ENCODE measurements at places on chromosomes 12 and 14. TPM values are rescaled to one million over a fixed set of nuclear protein-coding genes. Genes with fewer than 3 reads are reported as not detected.

DNA sequence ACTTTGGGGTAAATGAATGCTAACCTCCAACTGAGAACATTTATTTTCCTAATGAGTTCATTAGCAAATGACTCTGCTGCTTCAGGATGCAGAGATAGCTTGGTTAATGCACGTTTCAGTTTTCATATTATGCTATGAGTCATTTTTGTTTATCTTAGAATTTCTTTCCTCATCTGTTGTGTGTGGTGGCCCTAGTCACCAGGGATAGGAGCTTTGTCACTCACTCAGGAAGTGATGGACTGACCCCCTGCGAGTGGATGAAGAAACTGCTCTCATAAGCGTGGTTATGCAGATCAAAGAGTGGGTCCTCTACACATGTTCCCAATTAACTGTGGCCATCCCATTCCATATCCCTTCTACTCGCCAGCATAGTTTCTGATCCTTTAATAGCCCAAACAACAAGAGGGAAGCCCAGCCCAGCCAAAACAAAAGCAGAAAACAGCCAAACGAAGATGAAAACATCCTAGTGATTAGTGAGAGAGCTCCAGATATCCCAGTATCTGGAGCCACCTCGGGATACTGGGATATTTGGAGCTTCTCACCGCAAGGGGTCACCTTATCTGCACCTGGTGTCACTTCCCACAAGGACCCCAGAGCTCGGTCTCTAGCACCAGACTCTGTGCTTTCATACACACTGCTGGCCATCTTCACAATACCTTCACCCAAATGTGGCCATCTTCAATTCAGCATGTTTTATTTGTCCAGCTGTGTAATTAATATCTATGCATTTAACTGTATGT lies 8.6 kb downstream of the TC2N start:
- H3K27ac ChIP-seq = no peak overlapping the region
- H3K27me3 ChIP-seq = no peaks in the 10 kb centered on the region
- no peaks in the 10 kb centered on the region for H3K4me1 ChIP-seq
- no peak for DNase-seq

Gene ALG10
- total RNA-seq = 24.1 TPM

- DNase-seq = no peak
- no peak overlapping the region for H3K27ac ChIP-seq
- no peaks in the 10 kb centered on the region for H3K36me3 ChIP-seq
- no peak overlapping the region for H3K4me3 ChIP-seq
- no peaks in the 10 kb centered on the region for H3K27me3 ChIP-seq
Observed at GRCh38 chr12:67764946-67765619, 116.5 kb downstream of the DYRK2 start.

Gene RAD9B
- total RNA-seq = 1.2 TPM

DNA sequence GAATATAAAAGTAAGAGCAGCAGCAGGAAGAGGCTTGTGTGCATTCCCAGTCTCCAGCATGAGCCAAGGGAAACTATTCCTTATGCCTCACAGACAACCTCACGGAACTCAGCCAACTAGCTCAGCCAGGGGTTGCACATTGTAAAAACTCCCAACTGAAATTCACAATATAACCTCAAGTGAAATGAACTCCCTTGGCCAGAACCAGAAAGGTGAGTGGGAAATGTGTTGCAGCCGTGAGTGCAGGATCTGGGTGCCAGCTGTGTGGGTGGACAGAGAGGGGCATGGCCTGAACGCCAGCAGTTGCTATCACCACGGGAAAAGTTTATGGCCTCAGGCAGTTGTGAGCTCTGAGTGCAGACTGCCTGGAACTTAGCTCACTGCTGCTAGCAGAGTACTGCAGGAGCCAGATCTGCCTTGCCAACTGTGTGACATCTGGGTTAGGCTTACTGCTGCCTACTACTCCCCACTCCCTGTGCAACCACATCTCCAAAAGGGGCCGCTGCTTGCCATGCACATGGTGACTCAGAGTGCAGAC lies 2.3 kb upstream of the CLEC1A start:
- H3K4me3 ChIP-seq = no peak overlapping the region
- H3K27ac ChIP-seq = peak overlapping the region; percentile 63
- H3K27me3 ChIP-seq = no peaks in the 10 kb centered on the region
- peaks cover 19% of the 10 kb centered on the region for H3K4me1 ChIP-seq

Gene RNASE1
- 223 TPM for total RNA-seq

Gene SERPINA10
- total RNA-seq = 0.06 TPM

DNA sequence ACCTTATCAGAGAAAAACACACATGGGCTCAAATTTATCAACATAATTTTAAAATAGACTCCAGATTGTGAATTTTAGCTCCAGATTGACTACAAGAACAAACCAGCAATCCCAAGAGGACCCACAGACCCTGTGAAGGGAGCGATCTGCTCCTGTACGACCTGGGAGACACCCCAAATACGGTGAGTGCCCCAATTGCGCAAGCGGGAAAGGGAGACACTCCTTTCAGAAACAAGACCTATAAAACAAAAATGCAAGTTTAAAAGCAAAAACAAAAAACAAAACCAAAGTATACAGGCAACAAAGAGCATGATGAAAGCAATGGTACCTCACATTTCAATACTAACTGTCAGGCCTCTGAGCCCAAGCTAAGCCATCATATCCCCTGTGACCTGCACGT lies 32.1 kb downstream of the DNAI7 start:
- no peak overlapping the region for H3K4me3 ChIP-seq
- H3K27me3 ChIP-seq = no peaks in the 10 kb centered on the region

- no peak overlapping the region for H3K4me3 ChIP-seq
- no peaks in the 10 kb centered on the region for H3K4me1 ChIP-seq
- peaks cover 21% of the 10 kb centered on the region for H3K36me3 ChIP-seq
- no peak for DNase-seq
Observed at GRCh38 chr12:55955800-55956508, 9.9 kb downstream of the PMEL start.

DNA sequence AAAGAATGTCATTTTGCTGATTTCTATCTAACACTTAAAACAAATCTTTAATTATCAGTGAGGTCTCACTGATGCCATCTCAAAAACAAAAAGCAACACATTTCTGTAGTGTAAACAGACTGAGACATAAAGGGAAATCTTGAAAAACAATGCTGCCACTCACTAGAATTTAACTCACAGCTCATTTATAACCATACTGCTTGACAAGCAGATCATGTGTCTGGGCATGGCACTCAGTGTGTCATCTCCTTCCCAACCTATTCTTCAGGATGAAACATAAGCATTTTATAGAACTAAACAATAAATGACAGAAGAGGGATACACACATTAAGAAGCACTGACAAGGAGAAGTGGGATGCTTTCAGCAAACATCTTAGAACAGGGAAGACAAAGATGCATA lies 22.4 kb downstream of the ATF7 start:
- no peaks in the 10 kb centered on the region for H3K4me1 ChIP-seq
- no peaks in the 10 kb centered on the region for H3K27me3 ChIP-seq
- H3K4me3 ChIP-seq = no peak overlapping the region

DNA sequence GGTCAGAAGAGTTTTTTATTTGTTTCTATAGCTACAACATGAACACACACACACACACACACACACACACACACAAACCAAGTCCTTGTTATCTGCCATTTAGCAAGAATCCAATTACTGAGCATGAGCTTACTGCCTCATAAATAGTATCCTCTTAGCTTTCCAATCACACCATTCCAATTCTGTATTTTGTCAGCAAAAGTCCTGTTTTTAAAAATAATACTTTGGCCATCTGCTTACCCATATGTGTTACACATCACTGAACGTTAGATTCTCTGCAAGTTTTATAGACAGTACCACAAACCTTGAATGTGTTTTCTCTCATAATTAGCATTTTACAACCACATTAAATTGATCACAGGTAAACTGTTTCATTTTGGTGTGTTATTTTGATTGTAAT lies 1905.4 kb upstream of the FLRT2 start:
- no peaks in the 10 kb centered on the region for H3K4me1 ChIP-seq
- H3K4me3 ChIP-seq = no peak overlapping the region
- no peaks in the 10 kb centered on the region for H3K36me3 ChIP-seq
- DNase-seq = no peak
- H3K27ac ChIP-seq = no peak overlapping the region

DNA sequence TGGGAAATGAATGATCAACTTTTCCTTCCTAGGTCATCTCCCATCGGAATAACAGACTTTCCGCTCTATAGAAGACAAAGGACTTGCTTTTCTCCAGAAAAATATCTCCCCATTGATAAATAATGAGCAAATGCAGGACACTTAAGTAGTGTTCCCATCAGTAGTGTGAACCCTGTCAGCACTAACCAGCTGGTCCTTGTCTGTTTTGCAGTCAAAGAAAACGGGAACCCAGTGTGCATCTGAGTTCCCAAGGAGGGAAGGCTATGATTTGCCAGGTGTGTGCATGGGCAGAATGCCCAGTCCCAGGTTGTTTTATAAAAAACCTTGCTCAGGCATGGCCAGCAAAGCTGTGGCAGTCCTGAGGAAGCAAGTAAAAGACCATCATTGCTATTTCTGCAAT lies 256.5 kb upstream of the HMGA2 start:
- H3K4me1 ChIP-seq = no peaks in the 10 kb centered on the region
- DNase-seq = no peak
- H3K36me3 ChIP-seq = no peaks in the 10 kb centered on the region
- no peaks in the 10 kb centered on the region for H3K27me3 ChIP-seq

Gene RACGAP1
- total RNA-seq = 38.4 TPM

Gene KRT3
- not detected for total RNA-seq

- H3K27me3 ChIP-seq = no peaks in the 10 kb centered on the region
- no peak overlapping the region for H3K27ac ChIP-seq
- H3K36me3 ChIP-seq = no peaks in the 10 kb centered on the region
Observed at GRCh38 chr12:60393093-60393492, 797.3 kb downstream of the SLC16A7 start.

- no peak overlapping the region for H3K4me3 ChIP-seq
- H3K4me1 ChIP-seq = no peaks in the 10 kb centered on the region
- no peaks in the 10 kb centered on the region for H3K27me3 ChIP-seq
- no peak for DNase-seq
- no peaks in the 10 kb centered on the region for H3K36me3 ChIP-seq
Observed at GRCh38 chr12:104197264-104197663, 18.3 kb upstream of the TXNRD1 start.

GRCh38 chr14:53458368-53458814 lies 305.3 kb upstream of the DDHD1 start:
- DNase-seq = no peak
- H3K27ac ChIP-seq = no peak overlapping the region
- no peak overlapping the region for H3K4me3 ChIP-seq
- H3K27me3 ChIP-seq = no peaks in the 10 kb centered on the region
- H3K36me3 ChIP-seq = no peaks in the 10 kb centered on the region

DNA sequence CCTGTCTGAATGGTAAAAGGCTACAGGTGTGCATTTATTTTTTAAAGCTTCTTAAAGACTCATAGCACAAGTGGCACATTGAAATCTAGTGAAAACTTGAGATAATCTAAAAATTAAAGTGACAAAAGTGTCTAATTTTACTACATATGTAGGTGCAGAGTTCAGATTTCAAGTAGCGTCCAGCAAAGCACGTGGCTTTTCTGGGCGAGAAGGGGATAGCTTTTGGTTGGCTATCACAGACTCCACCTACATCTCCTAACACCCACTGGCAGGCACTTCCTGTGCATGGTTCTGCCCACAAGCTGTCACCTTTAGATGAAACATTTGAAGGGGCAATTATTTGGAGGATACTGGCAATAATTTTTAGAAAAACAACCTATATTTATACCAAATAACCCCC lies 1.9 kb upstream of the PITPNM2 start:
- peaks cover 12% of the 10 kb centered on the region for H3K36me3 ChIP-seq
- H3K4me3 ChIP-seq = no peak overlapping the region
- no peak overlapping the region for H3K27ac ChIP-seq

Gene CCDC77
- 17.5 TPM for total RNA-seq

DNA sequence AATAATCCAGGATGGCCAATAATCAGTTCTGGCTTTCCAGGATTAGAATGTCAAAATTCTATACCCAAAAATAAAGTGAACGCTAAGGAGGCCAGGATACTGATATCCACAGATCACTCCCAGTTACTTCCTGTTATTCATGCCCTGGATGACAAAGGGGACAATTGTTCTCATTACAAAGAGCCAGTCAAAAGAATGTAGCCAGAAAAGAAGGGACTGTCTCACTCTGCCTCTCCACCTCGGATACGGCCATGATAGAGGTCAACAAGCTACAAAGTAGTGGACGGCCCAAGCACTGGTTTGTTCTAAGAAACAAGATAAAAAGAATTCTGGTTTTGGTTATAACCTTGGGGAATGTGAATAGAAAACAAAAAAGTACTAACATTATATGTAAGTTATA lies 116.1 kb upstream of the ATF7IP start:
- peaks cover 7% of the 10 kb centered on the region for H3K4me1 ChIP-seq
- H3K27me3 ChIP-seq = no peaks in the 10 kb centered on the region
- no peak overlapping the region for H3K4me3 ChIP-seq
- no peaks in the 10 kb centered on the region for H3K36me3 ChIP-seq

DNA sequence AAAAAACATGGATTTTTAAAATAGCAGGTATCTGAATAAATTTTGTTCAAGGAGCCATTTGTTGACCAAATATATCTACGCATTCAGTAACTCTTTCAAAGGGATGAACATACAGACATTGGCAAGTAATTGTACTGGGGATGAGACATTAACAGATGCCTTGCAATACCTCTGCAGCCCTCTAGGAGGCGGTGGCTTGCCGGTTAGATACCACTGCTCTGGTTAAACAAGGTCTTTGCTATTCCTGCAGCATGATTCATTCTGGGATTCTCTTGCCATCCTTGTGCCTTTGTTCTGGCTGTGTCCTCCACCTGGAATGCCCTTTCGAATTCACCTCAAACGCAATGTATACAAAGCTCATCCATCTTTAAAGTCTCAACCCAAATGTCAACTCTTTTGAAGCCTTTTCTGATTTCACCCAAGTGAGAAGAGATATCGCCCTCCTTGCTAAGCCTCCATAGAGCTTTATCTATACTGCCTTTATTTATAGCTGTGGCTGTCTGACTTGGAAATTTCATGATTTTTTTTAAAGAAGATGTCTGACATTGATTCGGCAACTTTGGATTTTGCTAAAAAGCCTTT lies 131.0 kb upstream of the SRRM4 start:
- no peak overlapping the region for H3K4me3 ChIP-seq
- no peaks in the 10 kb centered on the region for H3K27me3 ChIP-seq
- H3K27ac ChIP-seq = no peak overlapping the region
- H3K4me1 ChIP-seq = no peaks in the 10 kb centered on the region
- no peaks in the 10 kb centered on the region for H3K36me3 ChIP-seq

- DNase-seq = no peak
- H3K27ac ChIP-seq = no peak overlapping the region
- no peaks in the 10 kb centered on the region for H3K27me3 ChIP-seq
- H3K4me3 ChIP-seq = no peak overlapping the region
Observed at GRCh38 chr14:22554498-22555383, 34.3 kb downstream of the DAD1 start.

GRCh38 chr12:81668475-81668874 lies 90.7 kb downstream of the PPFIA2 start:
- H3K27ac ChIP-seq = no peak overlapping the region
- no peak for DNase-seq
- no peaks in the 10 kb centered on the region for H3K4me1 ChIP-seq
- no peaks in the 10 kb centered on the region for H3K27me3 ChIP-seq

DNA sequence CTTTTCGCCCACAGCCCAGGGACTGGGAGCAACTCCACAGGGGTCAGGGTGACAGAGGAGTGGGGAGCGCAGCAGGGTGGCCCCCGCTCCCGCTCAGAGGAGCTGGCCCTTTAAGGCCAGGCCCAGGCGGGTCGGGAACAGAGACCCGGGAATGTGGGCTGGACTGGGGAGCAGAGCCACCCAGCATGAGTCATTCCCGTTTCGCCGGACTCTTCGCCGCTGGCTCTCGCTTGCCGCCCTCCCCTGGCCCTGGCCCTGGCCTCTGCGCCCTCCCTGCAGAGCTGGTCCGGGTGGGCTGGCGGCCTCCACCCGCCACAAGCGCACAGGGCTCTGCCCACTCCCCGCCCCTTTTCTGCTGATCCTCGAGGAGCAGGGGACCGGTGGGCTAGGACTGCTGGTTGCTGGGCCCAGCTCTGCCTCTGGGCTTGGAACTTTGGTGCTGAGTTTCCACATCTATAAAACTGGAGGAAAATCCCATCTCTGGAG lies 92.8 kb downstream of the NINJ2 start:
- DNase-seq = no peak
- H3K27me3 ChIP-seq = no peaks in the 10 kb centered on the region
- H3K36me3 ChIP-seq = peaks cover 2% of the 10 kb centered on the region
- peak overlapping the region; percentile 69 for H3K4me3 ChIP-seq
